ENCODE measurements at places on chromosomes 3 and 15.
A peak's percentile ranks its signal among the peaks of the same experiment; 100 is the strongest.

GRCh38 chr15:42385980-42386700 lies 26.8 kb downstream of the CAPN3 start:
- H3K27ac ChIP-seq, result no peak overlapping the region
- H3K4me3 ChIP-seq, result no peak overlapping the region
- H3K27me3 ChIP-seq, result no peaks in the 10 kb centered on the region
- no peak for DNase-seq
- H3K4me1 ChIP-seq, result no peaks in the 10 kb centered on the region

DNA sequence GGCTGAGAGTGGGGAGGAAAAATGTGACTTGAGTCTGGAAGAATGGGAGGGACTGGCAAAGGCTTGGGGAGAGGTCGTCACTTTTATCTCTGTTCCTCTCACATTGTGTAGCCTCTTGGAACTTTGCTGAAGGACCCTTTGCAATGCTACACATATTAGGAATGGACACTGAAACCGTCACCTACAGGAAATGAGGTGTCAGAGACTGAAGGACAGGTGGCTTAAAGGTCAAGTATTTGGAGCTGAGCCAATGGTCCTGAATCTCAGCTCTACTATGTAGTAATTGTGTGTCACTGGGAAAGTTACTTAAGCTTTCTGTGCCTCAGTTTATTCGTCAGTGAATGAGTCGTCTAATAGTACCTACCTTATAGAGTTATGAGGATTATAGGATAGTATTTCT lies 14.7 kb downstream of the MCTP2 start:
- H3K4me3 ChIP-seq, result no peak overlapping the region
- no peak for DNase-seq
- no peaks in the 10 kb centered on the region for H3K27me3 ChIP-seq
- H3K4me1 ChIP-seq, result peaks cover 13% of the 10 kb centered on the region
- H3K27ac ChIP-seq, result no peak overlapping the region

DNA sequence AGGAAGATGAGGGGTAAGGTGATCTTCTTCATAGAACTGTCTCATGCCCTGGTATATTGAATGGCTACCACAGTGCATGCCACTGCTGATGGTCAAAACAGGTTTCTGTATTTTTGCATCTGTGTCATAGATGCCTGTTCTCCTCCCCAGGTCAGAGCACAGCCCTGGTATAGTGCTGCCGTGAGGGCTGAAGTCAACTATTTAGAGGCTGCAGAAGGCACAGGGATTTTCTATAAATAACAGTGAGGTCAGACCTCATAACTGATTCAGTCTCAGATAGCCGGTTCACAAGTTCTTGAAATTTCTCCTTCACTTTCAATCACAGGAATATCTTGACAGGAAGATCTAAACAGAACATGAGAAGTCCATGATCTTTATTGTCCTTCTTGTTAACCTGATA lies 99.2 kb upstream of the NUDT16 start:
- no peaks in the 10 kb centered on the region for H3K36me3 ChIP-seq
- no peak for DNase-seq
- H3K27ac ChIP-seq, result no peak overlapping the region
- no peaks in the 10 kb centered on the region for H3K27me3 ChIP-seq
- H3K4me3 ChIP-seq, result no peak overlapping the region

GRCh38 chr3:3666664-3667063 lies 132.6 kb upstream of the LRRN1 start:
- no peak overlapping the region for H3K27ac ChIP-seq
- H3K4me3 ChIP-seq, result no peak overlapping the region
- H3K36me3 ChIP-seq, result no peaks in the 10 kb centered on the region
- no peaks in the 10 kb centered on the region for H3K27me3 ChIP-seq

DNA sequence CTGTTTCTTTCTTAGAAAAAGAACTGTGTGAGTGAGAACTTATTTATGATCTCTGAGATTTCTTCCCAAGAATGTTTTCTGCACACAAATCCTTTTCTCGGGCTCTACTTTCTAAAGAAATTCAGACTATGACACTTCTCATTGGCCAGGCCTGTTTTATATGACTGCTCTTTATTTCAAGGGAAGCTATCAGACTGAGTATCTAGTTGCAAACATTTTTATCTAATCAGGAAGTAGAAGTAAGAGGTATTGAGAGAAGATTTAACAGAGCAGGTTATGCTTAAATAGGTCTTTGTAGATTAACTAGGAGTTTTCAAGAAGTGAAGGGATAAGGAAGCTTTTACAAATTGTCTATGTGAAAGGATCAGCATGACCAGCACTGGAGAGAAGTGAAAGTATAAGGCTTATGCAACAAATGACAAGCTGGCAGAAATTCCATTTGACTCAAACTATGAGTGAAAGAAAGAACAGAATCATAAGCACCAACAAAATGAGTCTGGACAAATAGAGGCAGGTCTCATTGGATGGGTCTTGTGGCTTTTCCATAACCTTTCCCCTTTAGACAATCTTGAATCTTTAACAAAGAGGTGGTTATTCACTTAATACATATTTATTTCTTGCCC lies 71.9 kb upstream of the CHL1 start:
- no peaks in the 10 kb centered on the region for H3K36me3 ChIP-seq
- H3K4me3 ChIP-seq, result no peak overlapping the region
- H3K27ac ChIP-seq, result no peak overlapping the region
- no peaks in the 10 kb centered on the region for H3K4me1 ChIP-seq

DNA sequence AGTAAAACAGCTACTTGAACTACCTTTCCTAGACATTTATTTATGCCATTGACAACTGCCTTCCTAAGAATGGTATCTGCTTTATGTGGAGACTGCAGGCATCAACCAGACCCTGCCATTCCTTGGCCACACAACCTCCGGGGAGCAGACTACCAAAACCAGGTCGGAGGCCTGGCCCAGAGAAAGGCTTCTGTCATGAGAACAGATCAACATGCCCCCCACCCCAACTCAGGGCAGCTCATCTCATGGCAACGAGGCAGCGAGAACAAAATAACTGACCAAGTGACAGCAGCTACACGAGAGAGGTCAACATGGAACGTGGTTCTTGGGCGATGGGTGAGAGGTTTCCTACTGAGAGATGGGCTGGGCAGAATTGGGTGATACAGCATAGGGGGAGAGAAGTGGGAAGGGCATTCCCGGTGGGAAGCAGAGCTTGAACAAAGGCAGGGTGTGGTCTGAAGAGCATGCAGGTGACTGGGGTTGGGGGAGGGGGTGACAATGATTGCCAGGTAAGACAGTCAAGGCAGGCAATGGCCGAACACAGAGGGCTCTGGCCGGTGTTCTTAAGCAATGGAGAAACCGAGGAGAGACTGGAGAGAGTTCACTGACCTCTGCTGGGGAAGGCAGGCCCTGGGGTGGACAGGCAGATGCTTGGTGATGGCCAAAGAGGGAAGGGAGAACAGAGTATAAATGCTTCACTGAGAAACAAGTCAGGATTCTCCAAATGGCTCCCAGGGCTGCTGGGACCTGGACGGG lies 33.9 kb downstream of the CCDC12 start:
- peaks cover 78% of the 10 kb centered on the region for H3K4me1 ChIP-seq
- peaks cover 57% of the 10 kb centered on the region for H3K36me3 ChIP-seq
- H3K4me3 ChIP-seq, result peak overlapping the region; percentile 44
- H3K27ac ChIP-seq, result peak overlapping the region; percentile 41

DNA sequence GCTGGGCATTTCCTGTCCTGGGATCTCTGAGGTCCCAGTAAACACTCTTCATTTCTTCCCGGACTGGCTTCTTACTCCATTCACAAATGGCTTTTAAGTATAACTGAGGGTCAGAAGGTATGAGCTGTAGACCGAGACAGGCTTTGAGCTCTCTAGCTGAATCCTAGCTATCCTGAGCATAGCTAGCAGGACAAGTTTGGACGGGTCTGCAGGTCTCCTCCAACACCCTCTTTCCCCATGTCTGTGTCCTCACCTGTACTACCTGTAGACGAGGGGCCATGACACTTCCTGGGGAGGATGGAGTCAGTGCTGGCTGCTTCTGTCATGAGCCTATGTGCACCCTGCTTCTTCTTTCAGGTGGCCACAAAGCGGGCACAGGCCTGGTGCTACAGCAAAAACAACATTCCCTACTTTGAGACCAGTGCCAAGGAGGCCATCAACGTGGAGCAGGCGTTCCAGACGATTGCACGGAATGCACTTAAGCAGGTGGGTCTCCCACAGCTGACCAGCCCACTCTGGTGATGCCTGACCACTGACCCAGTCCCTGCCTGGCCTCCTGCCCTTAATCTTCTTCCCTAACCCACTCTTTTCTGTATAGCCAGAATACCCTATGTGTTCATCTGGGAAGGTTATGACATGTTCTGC lies 72.1 kb upstream of the ACAD9 start:
- H3K27ac ChIP-seq, result peak overlapping the region; percentile 53
- no peak for DNase-seq

DNA sequence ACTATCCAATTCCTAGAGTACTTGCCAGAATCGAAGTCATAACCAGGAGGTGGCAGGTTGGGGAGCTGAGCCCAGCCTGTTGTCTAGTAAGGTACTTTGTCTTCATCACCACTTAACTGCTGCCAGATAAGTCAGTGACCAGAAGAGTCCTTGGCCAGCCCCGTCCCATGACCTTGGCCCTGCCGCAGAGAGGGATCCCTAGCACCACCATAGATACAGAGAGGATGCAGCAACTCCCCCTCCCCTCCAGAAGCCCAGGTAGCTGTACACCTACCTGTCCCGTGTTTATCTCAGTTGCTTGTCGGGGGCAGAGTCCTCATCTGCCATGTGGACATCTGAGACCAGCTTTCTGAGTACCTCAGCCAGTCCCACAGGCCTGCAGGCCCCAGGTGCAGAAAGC lies 153.6 kb upstream of the TP63 start:
- H3K27me3 ChIP-seq, result no peaks in the 10 kb centered on the region
- H3K4me3 ChIP-seq, result no peak overlapping the region
- no peaks in the 10 kb centered on the region for H3K36me3 ChIP-seq
- DNase-seq, result no peak
- H3K27ac ChIP-seq, result no peak overlapping the region
